ENCODE measurements at places on chromosomes 1 and 21.

GRCh38 chr1:58978096-58978495 lies 194.2 kb upstream of the JUN start:
- DNase-seq = no peak

GRCh38 chr1:89354205-89354604 lies 9.7 kb upstream of the GBP6 start:
- DNase-seq = no peak

GRCh38 chr1:182714546-182714945 lies 30.2 kb upstream of the RGS8 start:
- DNase-seq = no peak

GRCh38 chr1:245045087-245045881 lies 109.5 kb upstream of the KIF26B start:
- no peak for DNase-seq

- DNase-seq = no peak
Measured at GRCh38 chr1:160285506-160285905, 573 bp upstream of the PEX19 start.

DNA sequence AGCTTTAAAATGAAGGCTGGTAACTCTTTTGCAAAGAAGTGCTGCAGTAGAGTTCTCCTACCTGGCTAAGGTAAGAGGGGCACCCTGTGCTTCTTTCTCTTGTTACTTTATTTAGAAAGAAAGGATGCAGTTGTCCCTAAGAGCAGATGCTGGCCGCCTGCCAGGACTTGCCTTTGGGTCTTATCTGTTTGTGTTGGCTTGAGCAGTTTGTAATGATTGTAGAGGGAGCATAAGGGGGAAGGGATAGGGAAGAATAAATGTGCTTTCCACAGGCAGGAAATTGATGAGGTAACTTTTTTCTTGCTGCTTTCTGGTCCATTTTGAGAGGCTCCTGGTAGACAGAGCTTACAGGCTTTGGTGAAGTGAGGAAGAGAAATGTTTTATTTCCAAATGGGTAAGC lies 229.6 kb downstream of the HHAT start:
- no peak for DNase-seq

- DNase-seq = no peak
Measured at GRCh38 chr1:190320952-190321351, 156.7 kb downstream of the BRINP3 start.

DNA sequence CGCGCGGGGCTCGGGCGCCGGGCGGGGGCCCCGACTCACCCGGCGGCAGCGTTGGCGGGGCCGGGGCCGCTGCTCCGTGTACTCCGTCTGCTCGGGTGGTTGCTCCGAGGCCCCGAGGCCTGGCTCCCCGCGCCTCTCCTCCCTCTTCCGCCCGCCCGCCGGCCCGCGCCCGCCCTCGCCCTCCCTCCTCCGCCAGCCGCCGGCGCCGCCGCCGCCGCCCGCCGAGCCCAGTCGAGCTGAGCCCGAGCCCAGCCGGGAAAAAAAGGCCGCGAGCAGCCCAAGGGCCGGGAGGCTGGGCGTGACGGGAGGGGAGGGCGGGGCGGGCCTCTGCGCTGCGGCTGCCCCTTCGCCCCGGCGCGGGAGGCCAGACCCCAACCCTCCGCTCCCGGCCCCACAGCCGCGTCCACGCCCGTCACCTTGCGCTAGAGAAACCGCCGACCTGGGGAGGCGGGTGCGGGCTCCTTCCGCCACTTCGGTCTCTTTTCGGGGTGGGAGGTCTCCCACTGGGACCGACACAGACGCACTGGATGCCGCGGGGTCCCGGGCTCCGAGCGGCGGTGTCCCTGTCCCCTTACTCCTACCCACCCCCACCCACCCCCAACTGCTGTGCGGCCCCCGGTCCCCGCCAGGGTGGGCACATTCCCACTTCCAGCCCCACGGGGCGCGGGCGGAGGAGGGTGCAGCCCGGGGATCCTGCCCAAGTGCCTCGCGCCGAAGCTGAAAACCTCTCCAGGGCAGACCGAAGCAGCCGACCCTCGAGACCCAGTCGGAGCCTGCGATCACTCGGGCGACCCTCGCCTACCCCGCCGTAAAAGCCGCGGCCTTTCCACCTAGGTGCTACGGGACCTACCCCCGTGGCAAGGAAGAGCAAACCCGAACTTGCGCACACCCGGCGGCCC lies at the start of gene CERS2:
CERS2 (minus strand) TSS at position 256 of the 899 bp plus-strand sequence. CDS start 5,745 bp downstream, outside the sequence.
- no peak for DNase-seq
